HepG2 (cell line): ENCODE measurements at places on chromosomes 7 and 10.

- DNase-seq: no peak
Measured at GRCh38 chr7:19920705-19921104, 147.3 kb upstream of the TMEM196 start.

DNA sequence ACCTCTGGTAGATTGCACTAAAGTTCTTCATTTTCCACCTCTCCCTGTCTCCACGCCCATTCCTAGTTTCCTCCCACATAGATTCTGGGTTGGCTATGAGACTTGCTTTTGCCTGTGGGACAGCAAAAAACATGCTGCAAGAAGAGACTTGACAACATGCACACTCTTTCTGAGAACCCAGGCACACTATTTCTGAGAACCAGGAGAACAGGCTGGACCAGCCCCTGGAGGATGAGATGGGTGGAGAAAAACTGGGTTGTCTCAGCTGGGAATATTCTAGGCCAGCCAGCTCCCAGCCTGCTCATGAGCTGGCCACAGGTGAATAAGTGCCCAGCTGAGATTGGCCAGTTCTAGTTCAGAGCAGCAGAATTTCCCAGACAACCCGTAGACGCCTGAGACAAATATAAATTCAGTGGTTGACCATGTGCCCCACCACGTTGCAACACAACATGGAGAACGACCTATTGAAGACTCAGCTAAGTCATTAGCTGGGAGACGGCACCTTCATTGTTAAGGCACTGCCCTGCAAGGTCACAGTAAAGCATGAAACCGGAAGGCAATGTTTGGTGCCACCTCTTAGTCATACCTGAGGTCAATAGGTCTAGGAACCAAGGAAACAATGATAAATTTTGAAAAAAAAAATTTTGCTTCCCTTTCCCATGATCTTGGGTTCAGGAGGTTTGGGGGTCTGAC, 92.7 kb upstream of the AKR1E2 start:
- peak; percentile 48 for DNase-seq

- no peak for DNase-seq
Measured at GRCh38 chr10:8069108-8069507, 14.6 kb downstream of the GATA3 start.

- DNase-seq: no peak
Measured at GRCh38 chr10:20892011-20892585, 5.0 kb downstream of the NEBL start.

DNA sequence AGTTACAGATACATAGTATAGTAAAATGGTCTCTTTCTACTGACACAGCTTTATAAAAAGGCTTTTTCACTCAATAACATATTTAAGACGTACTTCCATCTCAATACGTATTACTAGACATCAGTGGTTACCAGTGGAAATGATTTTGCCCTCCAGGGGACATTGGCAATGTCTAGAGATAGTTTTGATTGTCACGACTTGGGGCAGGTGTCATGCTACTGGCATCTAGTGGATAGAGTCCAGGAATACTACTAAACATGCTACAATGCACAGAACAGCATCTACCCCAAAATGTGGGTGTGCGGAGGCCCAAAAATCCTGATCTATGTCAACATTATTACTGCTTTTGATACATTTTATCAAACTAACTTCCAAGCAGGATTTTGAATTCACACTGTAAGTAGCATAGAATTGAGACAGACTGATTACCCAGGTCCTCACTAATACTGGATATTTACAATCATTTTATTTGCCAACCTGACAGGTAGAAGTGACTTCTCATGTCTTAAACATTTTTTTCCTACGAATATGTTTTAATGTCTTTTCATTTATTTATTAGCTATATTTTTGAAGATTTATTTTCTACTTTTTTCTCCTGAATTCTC, 53.8 kb downstream of the HGF start:
- DNase-seq: peak; percentile 1

- DNase-seq: no peak
Measured at GRCh38 chr7:150903606-150904005, 51.3 kb downstream of the AOC1 start.

DNA sequence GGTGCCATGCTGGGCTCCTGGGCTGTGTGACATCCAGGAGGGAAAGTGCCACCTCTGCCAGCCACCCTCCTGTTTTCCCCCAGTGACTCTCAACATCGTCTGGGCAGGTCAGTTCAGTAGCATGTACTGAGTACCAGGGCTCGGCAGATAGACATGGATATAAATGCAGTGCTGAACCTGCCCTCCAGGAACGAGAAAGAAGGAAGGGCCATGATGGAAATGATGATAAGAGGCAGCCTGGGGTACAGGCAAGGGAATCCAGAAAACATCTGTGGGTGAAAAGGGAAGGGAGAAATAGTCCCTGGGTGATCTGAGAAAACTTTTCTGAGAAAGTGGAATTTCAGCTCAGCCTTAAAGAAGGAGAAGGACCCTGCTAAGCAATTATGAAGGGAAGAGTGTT, 12.1 kb downstream of the CNNM1 start:
- DNase-seq: no peak
